ENCODE measurements at places on chromosomes 1 and 21.

DNA sequence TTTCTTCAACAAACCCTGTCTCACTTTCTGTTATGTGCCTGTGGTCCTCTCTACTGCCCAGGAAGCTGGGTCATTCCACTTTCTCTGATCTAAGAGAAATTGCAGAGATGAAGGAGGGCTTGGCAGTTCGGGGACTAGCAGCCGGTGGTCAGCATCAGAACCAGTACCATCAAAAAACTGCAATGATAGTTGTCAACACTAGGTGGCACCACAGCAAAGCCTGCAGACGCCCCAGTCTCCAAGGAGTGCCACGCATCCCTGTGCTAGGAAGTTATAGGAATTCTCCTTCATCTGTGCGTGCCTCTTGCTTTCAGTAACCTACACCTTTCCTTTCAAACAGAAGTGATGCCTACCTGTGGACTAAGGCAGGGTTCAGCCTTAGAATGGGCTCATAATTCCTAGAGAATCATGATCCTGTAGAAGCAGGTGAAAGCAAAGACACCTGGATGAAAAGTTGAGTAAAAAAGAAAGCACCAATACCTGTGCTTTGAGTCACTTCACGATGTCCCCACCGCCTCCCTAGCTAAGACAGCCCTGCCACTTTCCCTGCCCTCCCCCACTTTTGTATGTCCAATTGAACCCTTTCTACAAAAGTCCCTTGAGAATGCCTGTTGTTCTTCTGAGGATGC is 129.2 kb downstream of the ADAMTS1 start:
- DNase-seq: peak; percentile 71

DNA sequence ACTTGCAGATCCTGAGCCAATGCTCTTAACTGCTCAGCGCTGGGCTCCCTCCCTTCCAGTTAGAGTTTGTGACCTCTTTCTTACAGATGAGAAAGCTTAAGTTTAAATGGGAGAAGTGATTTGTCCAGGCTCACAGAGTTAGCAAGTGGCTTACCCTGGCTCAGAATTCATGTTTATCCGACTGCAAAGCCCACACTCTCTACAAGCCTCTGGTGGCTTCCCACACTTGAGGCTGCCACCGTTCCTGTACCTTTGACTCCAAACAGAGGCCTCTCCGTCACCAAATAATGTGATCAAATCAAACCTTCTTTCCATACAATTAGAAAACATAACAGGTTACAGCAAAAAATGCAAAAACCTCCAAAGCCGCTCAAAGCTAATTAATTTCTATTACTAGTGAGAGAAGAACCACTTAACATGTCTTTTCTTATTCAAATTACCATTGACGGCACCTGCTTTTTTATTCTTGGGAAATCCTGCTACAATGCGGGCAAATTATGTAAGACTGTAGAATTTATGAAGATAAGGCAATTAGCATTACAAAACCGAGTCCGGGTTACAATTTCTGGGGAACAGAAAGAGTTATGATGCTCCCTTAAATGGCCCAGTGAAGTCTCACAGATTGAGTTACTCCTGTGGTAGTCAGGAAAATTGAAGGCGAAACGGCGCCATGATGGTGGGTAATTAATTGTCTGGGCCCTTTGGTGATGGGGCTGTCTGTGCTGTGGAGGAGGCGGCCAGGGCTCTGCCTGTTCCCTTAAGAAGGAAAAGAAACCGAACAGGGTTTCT is 324.3 kb upstream of the POU3F1 start:
- no peak for DNase-seq

GRCh38 chr21:23939369-23940065 is 1667.8 kb downstream of the MRPL39 start:
- DNase-seq: no peak

- no peak for DNase-seq
These were observed 26.0 kb upstream of the ESRRG start for GRCh38 chr1:216749232-216749631.

- no peak for DNase-seq
These were observed 27.1 kb upstream of the ZC3H11B start for GRCh38 chr1:219639876-219640577.

DNA sequence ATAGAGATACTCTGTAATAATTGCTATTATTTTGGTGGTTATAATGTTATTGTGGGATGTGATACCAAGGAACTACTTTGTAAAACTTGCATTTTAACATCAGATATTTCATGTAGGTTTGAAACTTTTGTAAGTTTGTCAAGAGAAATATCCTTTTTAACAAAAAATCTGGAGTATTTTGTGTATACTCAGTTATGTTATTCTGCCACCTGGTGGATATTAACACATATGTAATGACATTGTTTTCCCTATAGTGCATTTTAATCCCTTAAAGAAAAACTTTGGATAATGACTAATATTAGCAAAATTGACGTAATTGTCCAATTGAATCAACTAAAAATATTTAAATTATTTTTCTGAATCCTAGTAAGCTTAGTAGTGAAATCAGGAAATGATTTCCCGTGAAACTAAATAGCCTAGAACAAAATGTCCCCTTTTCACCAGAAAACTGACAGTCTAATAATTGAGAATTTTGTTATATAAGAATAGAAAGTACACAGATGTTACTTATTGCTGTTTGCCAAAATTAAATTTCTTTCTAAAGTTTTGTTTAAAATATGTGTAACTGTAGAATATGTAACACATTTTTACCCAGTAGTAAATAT is 39.6 kb downstream of the KCTD3 start:
- peak; percentile 30 for DNase-seq

DNA sequence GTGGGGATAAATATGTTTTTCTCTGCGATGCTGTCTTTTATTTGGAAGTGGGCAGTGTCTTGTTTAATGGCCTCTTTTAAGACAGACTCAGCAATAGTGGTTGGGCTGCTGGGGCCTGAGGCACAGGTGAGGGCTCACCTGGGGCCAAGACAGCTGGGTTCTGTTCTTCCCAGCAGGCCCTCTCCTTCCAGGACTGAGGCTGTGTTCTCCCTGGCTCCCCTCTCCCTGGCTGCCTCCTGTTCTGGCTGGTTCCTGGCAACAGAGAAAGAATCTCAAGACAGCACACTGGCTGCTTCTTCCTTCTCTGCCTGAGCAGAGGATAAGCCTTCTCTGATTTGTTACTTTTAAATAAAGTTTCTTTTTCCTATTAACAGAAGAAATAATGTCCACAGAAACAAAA is 7.4 kb upstream of the GRHL3 start:
- DNase-seq: no peak

GRCh38 chr1:234398849-234399381 is 25.7 kb downstream of the COA6 start:
- no peak for DNase-seq

GRCh38 chr1:84347271-84347931 is 45.9 kb downstream of the SAMD13 start:
- no peak for DNase-seq

DNA sequence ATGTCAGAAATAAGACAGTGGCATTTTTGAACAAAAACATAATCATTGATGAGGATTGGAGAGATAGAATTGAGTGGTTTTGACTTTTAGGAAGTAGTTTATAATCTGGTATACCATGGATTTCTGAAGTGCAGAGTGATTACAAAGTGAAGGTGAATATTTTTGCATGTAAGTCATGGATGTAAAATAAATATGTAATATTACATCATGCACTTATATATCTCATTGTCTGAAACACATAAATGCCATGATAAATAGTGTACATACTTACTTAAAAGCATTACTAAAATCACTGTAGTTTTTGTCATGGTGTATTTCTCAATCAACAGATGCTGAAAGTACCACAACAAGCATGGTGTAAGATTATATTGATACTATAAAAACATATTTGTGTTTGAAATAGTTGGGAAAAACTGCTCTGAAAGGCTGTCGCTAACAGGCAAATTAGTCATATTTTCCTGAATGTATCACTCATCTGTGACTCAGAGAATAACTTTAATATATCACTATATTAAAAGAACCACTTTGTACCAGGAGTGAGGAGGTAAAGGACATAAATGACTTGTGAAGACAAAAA is 24.8 kb upstream of the RGS18 start:
- peak; percentile 55 for DNase-seq

DNA sequence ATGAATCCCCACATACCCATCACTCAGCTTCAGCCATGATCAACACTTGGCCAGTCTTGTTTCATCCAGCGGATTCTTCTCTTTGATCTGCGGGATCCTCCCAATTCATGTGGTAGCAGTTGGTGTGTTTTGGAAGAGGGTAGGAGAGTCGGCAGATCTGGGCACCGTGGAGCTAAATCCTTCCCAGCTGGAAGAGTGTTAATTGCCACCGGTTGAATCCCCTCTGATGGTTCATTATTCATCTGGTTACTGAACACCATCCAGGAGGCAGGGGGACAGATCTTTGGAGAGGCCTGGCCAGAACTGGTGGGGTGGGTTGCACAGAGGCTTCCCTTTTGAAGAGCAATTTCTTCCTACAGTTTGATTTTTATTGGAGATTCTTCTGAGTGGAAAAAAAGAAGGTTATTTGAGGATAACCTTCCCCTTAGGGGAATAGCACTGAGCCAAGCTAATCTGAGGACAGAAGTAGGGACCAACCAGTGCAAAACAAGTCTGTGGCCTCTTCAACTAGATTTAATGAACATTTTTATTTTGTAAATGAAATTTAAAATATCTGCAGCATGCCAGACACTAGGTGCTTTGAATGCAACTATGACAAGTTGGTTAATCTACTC is 8.1 kb downstream of the NFASC start:
- DNase-seq: no peak

DNA sequence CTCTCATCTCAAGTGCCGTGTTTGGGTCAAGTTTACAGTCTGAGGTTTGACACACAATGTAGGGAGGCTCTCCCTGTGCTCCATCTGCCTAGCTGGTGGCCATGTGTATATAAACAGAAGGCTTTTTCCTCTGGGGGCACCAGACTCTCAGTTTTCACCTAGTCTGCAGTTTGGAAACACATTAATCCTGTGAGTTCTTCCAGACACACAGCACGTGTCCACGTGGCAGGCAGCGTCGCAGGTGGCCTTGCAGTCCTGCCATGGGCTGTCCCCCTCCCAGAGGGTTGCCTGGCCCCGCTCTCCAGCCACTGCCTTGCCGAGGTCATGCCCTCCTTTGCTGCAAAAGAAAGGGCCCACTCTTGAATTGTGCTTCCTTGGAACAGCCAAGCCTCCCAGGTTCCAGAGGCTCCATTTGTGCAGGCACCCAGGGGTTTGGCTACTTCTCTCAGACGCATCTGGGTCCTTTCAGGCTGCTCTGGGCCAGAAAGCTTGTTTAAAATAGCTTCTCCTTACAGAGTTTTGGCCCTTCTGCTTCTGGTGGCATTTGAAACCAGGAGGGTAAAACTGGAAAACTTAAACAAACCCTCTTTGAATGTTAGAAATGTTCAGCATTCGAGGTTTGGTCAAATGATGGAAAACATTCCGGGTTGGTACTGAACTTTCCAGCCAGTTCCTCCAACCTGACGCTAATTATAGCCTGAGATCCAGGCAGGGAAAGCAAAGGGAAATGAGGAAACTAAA is 4.4 kb upstream of the RUNX1 start:
- no peak for DNase-seq

DNA sequence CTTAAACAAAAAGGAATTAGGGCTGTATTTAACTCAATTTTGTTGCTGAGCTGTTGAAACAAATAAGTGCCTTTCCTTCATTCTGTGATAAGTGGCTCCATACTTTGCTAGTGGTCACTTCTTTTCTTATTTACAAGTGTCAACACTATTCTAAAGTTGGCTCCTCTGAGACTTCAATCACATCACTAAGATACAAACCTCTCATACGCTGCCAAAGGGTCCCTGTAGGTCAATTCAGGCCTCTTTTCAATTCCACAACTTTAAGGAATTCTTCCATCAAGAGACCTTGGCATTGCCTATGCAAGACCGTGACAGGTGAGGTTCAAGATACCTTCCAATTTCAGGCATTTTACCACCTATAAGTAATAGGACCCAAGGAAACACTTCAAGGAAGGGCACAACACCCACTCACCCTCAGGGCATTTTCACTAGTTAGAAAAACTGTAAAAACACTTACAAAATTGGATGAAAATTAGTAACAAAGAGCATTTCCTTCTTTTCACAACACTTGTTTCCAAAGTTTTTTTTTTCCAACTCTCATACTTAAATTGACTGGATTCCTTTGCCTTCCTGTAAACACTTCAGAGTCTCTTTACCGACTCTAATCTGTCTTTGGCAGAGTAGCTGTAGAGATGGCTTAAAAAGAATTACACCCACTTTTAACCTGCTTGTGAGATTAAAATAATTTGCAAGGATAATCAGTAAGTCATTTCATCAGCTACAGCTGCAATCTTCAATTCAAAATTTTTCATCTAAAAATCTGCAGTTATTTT is 24.5 kb downstream of the SERBP1 start:
- DNase-seq: no peak

- DNase-seq: no peak
These were observed 42.8 kb downstream of the TYW3 start for GRCh38 chr1:74775735-74776134.

GRCh38 chr1:165844114-165844798 is 16.8 kb downstream of the UCK2 start:
- DNase-seq: no peak

- DNase-seq: no peak
These were observed 19.9 kb upstream of the ADGRL2 start for GRCh38 chr1:81780705-81781454.

DNA sequence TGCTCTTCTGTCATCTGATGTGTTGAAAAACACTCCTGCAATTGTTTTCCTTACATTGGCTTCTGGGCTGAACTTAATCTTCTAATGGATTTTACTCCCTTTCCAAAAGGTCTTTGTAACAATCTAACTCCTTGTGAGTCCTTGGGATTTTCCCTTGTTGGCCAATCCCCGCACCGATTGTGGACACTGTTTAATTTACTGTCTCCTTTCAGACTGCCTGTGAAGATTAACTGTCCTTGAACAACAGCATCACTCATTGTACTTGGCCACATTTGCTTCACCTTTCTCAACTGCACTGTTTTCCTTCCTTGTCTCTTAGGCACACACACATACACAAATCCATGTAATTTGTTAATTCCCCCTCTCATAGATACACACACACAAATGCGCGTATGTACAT is 120.4 kb downstream of the SPATA46 start:
- DNase-seq: no peak

DNA sequence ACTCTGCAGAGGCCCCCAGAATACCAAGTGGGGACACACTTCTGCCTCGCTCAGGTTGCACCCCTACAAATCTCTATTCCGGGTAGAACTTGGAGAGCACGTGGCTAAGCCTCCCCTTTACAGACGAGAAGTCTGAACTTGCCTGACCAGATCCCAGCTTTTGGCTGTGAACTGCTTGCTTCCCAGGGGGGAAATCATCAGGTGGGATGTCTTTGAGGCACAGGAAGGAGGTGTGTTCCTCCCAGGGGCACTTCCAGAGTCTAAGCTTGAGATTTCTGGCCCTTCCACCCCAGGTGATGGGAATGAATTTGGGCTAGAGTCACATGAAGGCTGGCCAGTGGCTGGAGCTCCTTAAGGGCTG is 1.3 kb upstream of the S100A3 start:
- DNase-seq: no peak

- no peak for DNase-seq
These were observed 108.2 kb downstream of the LYPLAL1 start for GRCh38 chr1:219281831-219282230.

DNA sequence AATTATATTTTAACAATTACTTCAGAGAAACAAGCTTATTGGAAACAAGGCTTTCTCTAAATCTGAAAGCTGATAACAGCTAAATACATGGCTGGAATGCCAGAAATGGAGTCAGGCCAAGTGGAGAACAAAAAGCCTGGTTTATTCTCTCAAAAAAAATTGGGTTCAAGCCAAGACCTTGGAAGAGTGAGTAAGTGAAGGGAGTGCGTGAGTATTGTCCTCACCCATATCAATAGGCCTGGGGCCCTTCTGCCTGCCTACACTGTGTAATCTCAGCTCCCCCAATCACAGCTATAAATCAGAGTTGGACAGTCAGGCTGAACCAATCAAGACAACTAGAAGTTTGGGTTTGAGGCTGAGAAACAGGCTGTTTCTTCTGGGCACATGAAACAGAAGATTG is 7.4 kb downstream of the KYAT3 start:
- DNase-seq: peak; percentile 80

All from kidney capillary endothelial cell (primary cell).